ENCODE measurements at places on chromosomes 6 and 20.

DNA sequence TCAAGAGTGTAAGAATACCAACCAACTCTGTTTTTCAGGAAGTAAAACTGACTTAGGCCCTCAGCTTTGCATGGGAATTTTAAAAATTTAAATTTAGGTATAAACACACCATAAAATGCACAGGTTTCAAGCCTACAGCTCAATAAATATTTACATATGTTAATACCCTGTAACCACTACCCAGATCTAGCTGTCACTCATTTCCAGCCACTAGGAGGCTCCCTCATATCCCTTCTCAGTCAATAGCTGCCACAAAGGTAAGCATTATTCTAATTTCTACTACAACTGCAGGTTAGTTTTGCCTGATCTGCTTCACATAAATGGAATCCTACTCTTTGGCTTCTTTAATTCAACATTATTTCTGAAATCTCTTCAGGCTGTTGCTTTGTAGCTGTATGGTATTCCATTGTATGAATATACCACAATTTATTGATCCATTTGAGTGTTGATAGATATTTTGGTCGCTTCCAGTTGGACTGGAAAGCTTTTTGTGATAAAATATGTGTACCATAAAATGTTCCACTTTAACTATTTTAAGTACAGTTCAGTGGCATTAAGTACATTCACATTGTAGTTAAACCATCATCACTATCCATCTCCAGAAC is 32.5 kb upstream of the MEI4 start:
- DNase-seq, result peak; percentile 18

DNA sequence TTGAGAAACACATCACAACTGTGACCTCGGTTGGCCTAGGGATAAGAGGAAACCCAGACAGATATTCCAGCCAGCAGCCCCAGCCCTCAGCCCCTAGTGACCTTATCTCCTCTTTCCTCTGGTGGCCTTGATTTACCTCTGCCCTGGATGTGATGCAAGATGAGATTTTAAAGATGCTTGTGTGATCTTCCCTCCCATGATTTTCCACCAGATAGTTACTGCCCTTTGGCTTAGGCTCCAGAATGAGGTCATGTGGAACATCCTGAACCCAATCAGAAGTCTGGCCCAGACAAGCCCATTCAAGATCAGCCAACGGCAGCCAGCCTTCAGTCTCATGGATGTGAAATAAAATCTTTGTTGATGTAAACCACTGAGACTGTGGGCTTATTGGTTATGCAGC is 104.0 kb downstream of the BANF2 start:
- no peak for DNase-seq

DNA sequence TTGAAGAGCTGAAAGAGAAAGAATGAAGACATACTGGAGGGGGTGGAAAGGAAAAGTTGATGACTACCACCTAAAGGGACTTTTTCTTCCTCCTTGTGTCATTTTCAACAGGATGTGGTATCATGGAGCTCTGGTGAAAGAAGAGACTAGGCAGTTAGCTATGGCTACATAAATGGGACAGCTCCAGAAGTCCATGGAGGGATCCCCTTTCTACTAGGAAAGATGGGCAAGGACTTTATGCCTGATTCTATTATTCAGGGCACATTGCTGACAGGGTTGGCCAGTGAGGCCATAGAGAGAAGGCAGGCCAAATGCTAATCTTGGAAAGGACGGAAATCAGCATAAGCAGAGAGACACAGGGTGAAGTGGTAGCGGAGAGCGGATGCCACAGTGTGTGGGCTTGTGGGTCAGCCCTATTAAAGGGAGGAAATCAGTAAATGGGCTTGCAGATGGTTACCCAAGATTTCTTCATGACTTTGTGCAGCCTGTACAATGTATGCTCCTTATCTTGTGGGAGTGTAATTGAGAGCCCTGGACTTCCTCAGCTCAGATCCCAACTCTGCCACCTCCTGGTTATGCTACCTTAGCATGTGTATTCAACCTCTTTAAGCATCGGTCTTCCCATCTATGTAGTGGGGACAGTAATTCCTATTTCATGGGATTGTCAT is 77.4 kb upstream of the TMEM170B start:
- DNase-seq, result no peak

DNA sequence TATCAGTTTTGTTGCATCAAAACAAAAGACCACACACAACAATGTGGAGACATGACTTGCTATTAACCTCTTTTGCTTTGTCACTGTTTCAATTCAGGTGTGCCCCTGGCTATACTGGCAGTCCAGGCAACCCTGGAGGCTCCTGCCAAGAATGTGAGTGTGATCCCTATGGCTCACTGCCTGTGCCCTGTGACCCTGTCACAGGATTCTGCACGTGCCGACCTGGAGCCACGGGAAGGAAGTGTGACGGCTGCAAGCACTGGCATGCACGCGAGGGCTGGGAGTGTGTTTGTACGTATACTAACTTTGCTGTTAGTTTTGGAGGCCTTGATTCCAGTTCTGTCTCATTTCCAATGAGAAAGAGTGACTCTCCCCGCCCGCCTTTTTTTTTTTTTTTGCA is 356.9 kb downstream of the ARHGAP18 start:
- no peak for DNase-seq

DNA sequence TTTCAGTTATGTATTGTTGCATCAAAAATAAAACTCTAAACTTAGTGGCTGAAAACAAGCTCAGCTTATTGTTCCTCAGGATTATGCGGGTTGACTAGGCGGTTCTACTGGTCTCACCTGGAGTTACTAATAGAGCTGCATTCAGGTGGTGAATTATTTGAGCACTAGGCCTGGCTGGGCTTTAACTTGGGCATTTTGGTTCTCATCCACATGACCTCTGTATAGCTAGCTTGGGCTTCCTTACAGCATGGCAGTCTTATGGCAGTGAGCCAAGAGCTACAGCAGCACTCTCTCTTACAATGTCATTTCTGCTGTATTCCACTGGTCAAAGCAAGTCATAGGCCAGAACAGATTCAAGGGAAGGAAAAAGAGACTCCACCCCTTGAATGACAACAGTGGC is 1.6 kb downstream of the PGBD1 start:
- DNase-seq, result no peak

DNA sequence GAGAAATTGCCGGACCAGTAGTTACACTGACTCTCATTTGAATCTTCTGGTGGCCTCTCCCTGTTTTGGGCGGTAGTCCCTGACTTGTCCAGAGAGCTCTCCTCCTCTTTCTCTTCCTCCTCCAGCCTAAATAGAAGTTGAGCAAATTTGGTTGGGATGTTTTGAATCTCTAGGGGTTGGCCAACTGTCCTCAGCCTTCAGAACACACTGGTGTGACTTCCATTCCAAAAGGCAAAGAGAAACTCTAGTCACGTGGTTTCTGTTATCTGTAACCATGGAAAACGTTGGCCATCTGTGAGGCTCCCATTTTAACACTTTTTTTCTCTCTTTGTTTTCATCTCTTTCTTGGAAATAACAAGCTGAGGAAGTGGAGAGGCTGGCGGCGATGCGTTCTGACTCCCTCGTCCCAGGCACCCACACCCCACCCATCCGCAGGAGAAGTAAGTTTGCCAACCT is 275.3 kb downstream of the TBC1D7 start:
- DNase-seq, result no peak

GRCh38 chr6:163566056-163566455 is 151.5 kb downstream of the QKI start:
- no peak for DNase-seq

DNA sequence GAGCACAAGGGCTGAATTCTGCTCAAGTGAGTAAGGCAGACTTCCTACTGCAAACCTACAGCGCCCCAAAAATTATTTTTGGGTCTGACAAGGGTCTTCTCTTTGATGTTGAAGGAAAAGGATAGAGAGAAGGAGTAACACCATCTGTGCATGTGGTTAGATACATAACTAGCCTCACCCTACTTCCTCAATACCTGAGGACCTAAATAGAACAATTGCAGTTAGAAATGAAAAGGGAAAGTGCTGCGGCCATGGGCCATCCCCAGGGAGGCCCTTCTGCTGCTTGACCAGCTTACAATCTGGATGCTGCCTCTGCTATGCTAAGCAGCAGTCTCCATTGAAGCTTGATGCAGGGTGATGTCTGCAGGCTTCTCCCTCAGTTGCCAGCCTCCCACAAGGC is 63.2 kb upstream of the ARMH2 start:
- DNase-seq, result no peak

DNA sequence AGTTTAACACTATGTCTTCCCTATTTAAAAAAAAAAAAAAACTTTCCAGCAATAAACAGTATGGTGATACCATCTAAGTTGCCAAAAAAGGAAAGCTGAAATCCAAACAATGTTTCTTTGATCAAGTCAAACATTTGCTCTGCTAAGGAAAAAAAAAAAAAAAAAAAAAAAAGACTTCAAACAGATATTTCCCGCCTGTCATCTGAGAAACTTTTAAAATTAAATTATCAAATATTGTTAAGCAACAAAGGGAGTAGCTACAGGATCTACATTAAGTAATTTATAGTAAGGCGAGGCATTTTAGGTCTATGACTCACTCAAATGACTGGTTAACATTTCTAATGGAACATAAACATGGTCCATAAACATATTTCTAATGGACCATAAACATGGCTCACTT is 121.2 kb downstream of the DST start:
- no peak for DNase-seq

DNA sequence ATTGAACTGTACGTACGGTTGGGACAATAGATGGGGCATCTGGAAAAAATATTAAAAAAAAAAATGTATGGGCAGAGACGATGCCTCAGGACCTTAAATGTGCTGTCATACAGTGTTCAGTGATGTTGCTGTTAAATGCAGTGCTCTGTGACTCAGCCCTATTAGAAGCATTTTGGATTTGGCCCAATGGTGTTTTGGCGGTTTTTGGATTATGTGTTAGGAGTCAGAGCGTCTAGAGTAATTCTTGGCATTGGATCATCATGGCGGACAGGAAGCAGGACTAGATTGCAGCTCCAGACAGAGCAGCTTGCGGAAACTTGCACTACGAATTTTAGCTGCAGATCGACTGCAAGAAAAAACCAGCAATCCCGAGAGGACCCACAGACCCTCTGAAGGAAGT is 280.0 kb downstream of the SOX4 start:
- no peak for DNase-seq

GRCh38 chr6:110636781-110637180 is 160.4 kb upstream of the SLC22A16 start:
- DNase-seq, result no peak

DNA sequence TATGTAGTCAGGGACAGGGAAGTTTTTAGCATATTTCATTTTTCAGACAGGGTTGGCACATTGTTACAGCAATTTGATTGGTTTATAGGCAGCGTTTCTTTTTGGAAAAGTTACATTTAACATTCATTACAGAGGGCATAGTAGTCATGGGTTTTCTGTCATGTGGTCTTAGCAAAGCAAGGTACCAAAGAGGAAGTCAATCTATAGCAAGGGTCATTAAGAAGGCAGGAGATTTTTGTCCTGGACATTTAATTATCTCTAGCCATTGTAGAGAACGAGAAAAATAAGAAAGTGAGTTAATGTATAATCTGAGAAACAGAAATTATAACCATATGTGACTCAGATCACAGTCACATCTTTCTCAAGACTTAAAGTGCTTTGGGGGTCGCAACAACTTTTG is 47.4 kb downstream of the TPD52L1 start:
- no peak for DNase-seq

GRCh38 chr6:21601339-21601923 is 7.9 kb downstream of the SOX4 start:
- peak; percentile 56 for DNase-seq

- DNase-seq, result no peak
Measured at GRCh38 chr6:144667532-144668503, 382.7 kb downstream of the UTRN start.

DNA sequence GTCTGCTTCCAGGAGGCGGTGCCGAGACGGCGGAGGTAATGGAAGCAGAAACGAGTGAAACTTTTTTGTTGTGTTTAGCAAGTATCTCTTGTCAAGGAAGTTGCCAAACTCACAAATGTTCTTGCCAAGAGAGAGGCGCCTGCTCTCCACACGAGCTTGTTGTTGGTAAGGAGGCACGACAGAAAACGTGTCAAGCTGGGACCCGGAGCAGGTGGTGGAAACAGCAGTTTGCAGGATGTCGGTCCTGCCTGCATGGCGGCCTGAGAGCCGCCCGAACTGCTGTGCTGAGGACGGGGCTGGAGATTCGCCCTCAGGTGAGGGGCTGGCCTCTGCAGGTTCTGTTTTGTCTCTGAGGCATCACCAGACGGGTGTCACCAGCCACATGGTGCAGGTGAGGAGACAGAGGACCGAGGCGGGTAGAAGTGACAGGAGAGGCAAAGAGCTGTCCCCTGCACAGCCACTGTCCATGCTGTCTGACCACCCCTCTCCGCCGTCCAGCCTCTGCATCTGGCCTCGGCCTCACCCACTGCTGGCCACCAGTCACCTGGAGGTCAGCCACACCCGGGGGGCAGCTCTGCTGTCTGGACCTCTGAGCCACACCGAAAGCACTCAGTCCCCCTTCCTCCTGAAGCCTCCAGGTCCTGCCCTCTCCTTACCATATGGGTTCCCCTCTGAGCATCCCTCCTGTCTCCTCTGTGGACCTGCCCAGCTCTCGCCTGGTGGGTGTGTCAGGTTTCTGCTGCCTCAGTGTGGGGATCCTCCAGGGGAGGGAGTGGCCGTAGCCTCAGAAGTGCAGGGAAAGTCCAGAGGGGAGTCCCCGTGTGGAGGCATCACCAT is 261.5 kb downstream of the TAF4 start:
- DNase-seq, result no peak
